ENCODE measurements at places on chromosomes 1 and 21.

- DNase-seq: no peak
Observed at GRCh38 chr21:45241357-45241756, 46.3 kb downstream of the POFUT2 start.

DNA sequence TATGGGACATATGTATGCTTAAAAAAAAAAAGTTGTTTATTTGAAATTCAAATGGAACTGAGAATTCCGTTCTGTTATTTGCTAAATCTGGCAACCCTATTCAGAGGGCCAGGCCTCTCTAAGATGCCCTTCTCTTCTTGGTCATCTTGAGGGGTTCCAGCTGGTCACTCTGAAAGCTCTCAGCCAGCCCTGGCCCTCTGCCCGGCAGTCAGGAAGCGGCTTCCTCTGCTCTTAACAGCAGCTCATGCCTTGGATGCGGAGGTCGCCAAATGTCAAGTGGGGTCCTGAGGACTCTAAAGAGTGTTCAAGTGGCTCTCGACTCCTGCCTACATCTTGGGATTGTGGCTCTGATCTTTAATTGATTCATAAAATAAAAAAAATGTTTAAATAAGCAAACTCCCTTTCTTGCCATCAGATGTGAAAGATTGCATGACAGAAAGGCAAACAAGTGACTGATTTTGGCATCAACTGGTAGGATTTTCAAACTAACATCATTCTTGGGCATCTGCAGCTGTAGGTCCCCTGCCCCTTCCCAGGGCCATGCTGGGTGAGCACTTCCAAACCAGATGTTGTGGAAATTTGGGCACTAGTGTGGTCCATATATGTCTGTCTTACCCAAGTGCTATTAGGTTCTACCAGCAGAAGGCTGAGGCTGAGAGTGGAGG lies 130.8 kb downstream of the PRDM2 start:
- DNase-seq: no peak

DNA sequence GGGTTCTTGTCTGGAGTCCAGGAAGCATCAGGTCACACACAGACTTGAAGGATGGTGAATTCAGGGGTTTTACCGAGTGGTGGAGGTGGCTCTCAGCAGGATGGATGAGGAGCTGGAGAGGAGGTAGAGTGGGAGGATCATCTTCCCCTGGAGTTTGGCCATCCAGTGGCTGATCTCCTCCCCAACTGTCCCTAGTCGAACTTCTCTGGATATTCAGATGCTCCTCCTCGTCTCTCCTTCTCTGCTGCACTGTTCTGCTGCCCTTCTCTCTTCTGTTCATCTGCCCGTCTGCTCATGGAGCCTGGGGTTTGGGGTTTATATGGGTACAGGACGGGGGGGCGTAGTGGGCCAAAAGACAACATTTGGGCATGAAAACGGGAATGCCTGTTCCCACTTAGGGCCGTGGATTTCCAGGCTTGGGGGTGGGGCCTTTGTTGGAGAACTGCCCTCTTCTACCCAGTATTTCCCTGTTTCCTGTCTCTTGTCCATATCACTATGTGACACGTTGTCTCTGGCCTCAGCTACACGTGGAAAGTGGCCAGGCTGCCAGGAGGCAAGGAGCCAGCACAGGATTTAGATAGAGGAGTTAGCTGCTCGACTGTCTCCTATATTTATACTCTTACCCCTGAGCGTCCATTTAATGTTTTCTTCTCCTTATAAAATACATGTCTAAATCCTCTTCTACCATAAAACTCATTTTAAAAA lies 76.7 kb downstream of the SIPA1L2 start:
- no peak for DNase-seq

DNA sequence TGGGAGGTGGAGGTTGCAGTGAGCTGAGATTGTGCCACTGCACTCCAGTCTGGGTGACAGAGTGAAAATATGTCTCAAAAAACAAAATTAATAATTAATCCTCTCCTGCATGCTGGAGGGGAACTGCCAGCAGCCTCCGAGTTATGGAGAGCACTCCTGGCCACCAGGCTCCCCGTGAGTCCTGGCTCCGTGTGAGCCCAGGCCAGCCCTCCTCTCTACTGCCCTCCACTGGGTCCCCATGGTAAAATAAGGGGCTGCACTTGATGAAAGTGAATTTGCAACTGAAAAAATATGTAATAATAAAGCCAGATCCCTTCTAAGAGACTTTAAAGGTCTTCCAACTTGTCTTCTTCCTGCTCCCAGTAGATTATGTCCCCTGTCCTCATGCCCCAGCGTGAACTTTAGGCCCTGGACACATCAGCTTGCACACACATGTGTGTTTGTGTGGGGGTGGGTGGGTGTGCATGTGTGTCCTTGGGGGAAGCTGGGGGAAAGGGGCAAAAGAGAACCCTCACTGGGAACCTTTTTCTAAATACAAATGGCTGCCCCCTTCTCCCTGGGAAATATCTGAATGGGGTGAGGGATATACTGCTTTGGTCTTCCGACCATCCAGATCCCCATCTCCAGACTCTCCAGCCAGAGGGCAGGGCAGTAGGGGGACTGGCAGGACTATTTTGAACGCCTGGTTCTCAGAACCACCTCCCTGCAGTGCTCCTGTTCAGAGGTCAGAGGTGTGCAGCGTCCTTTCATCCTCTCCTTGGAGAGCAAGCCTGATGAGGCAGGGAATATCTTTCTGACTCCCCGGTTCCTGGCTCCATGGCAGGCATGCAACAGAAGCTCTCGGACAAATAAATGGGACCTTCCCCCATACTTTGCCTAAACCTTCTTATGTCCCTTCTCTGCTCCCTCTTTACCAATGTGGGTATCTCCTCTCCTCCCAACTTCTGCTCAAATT lies 26.2 kb downstream of the NEK2 start:
- peak; percentile 52 for DNase-seq

- DNase-seq: no peak
Observed at GRCh38 chr1:89754518-89754917, 66.3 kb upstream of the LRRC8D start.

GRCh38 chr1:47432071-47433036 lies 5.5 kb upstream of the FOXD2 start:
- peak; percentile 61 for DNase-seq

DNA sequence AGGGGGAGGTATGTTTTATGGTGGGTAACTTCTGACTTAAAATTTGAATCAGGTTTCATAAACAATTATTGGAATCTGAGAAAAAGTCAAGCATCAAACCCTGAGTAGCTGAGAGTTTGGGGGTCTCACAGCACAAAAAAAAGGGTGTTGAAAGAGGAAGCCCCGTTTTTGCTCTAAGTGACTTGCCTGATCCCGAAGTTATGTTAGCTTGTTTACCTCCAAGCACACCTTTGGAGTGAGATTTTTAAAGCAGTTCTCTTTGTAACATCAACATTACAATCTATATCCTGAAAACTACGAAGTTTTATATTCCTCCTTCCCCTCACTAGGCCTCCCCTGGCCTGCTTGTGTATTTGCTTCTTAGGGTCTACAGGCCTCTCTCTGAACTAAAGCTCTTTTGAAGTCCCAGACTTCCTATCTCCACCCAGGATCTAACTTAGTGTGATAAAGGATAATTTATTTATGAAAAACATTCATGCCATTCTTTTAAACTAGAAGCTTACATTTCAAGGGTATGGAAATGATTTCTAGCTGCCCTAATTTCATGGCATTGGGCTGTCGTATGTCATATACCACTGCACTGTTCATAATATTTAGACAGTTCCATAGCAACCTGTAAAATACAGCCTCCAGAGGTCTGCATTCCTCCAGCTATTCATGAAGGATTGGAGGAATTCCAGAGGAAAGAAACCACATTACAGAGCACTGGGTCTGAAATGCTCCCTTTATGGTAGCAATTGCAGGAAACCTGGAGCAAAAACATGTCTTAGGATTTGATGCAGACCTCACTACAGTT lies 36.1 kb upstream of the RGS1 start:
- peak; percentile 4 for DNase-seq

DNA sequence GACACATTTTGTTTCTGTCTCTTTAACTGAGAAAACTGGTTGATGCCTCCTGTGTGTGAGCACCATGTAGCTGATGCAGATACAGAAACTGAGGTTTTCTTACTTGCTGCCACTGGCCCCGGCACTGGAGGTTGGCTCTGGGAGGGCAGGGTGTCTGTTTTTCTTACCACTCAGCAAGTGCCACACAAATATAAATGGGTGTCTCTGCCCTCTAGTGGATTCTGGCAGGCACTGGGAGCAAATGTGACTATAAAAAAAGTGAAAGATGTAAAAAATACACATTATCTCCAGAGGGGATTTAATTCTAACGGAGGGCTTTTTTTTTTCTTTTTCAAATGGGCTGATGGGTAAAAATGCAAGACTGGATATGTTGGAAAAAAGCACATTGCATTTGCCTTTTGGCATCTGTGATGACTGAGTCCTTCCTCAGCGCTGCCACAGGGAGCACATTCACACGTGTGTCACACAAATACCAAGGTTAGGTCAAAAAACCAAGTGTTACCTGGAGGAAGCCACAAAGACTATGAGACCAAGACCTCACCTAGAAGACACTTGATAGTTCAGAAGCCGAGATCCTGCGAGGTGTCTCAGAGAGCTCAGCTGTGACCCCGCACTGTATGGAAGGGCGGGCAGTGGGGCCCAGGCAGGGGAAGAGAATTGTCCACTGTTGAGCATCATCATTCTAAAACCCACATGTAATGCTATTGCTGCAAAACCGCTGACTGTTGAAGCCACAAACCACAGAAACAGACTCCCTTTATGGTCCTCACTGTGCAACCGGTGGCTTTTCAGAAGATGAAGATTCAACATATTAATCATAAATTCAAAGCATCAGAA lies 18.9 kb downstream of the PGBD2 start:
- peak; percentile 64 for DNase-seq

DNA sequence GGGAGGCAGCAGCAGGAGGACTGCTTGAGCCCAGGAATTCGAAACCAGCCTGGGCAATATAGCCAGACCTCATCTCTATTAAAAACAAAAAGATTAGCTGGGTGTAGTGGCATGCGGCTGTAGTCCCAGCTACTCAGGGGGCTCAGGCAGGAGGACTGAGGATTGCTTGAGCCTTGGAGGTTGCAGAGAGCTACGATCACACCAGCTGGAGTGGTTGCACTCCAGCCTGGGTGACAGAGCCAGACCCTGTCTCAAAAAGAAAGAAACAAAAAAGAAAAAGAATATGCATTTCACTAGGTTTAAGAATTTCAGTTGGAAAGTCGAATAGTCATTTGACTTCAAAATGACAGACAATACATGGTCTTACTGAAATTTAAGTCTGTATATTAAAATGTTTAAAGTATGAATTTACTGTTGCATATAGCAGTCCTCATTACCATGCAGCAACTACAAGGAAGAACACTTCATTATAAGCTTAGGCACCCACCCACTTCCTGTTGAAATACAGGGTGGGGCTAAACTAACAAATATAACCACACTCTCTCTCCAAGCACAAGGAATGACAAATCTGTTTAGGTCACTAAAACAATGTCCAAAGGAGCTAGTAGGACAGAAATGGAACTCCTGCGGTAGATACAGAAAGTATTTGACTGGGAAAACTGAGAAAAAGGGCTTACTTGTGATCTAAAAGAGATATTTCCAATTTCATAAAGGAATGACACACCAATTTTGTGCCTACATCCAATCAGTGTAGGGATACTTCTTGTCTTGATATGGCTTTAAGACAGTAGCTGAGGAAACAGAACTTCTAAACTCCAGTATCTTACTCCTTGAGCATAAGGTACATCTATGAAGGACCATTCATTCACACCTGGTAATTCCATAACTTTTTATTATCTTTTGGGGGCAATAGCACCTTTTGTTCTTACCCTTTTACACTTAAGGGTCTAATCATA lies 44.1 kb downstream of the GPR3 start:
- DNase-seq: no peak

GRCh38 chr1:20184997-20185833 lies 681 bp upstream of the UBXN10 start:
- no peak for DNase-seq

- DNase-seq: no peak
Observed at GRCh38 chr1:236810018-236810417, 14.9 kb downstream of the MTR start.

All from SK-N-DZ (cell line).